ENCODE measurements at places on chromosomes 13 and 19.

GRCh38 chr19:16095071-16095571, 16.6 kb upstream of the RAB8A start:
- H3K4me3 ChIP-seq = no peak overlapping the region
- H3K27ac ChIP-seq = peak overlapping the region; percentile 84
- peaks cover 19% of the 10 kb centered on the region for H3K4me1 ChIP-seq
- no peak for DNase-seq
- no peaks in the 10 kb centered on the region for H3K27me3 ChIP-seq

GRCh38 chr19:53982611-53983010, 8.8 kb upstream of the CACNG6 start:
- H3K4me3 ChIP-seq = no peak overlapping the region
- peaks cover 8% of the 10 kb centered on the region for H3K4me1 ChIP-seq
- H3K27ac ChIP-seq = no peak overlapping the region
- DNase-seq = peak; percentile 67
- H3K36me3 ChIP-seq = no peaks in the 10 kb centered on the region

DNA sequence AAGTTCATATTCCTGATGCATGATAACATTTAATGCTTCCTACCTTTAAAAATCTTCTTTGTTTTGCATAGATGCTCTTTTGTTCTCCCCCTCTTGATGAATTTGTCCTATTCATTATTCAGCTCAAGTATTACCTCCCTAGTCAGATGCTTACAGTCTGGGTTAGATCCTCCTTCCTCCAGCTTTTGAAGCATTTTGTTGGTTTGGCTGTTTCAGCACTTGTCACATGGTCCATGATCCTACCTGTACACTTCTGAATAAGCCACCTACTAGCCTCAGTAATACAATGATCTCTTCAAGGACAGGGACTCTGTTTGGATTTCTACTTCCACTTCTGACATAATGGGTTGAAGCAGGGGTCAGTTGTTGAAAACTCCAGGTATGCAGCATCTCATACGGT, 37.4 kb downstream of the N4BP2L1 start:
- no peak overlapping the region for H3K4me3 ChIP-seq
- H3K27ac ChIP-seq = no peak overlapping the region
- H3K36me3 ChIP-seq = no peaks in the 10 kb centered on the region
- H3K4me1 ChIP-seq = no peaks in the 10 kb centered on the region

DNA sequence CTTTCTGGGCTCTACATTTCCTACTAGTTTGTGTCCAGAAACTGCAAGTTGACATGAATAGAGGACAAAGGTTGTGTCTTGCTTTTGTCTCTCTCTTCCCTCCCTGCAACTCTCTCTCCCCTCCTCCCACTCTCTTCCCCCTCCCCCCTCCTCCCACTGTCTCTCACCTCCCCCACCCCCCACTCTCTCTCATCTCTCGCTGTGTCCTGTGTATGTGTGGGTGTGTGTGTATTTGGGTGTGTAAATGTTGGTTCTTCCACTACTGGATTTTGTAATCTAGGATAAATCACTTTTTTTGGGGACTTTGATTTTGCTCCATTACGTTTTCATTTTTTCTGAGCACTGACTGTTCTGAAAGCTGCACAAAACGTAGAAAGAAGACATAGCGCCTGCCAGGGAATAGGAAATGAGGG, 48.4 kb downstream of the AKAP11 start:
- DNase-seq = no peak
- no peaks in the 10 kb centered on the region for H3K27me3 ChIP-seq
- no peak overlapping the region for H3K4me3 ChIP-seq
- H3K4me1 ChIP-seq = peaks cover 9% of the 10 kb centered on the region
- H3K36me3 ChIP-seq = no peaks in the 10 kb centered on the region

DNA sequence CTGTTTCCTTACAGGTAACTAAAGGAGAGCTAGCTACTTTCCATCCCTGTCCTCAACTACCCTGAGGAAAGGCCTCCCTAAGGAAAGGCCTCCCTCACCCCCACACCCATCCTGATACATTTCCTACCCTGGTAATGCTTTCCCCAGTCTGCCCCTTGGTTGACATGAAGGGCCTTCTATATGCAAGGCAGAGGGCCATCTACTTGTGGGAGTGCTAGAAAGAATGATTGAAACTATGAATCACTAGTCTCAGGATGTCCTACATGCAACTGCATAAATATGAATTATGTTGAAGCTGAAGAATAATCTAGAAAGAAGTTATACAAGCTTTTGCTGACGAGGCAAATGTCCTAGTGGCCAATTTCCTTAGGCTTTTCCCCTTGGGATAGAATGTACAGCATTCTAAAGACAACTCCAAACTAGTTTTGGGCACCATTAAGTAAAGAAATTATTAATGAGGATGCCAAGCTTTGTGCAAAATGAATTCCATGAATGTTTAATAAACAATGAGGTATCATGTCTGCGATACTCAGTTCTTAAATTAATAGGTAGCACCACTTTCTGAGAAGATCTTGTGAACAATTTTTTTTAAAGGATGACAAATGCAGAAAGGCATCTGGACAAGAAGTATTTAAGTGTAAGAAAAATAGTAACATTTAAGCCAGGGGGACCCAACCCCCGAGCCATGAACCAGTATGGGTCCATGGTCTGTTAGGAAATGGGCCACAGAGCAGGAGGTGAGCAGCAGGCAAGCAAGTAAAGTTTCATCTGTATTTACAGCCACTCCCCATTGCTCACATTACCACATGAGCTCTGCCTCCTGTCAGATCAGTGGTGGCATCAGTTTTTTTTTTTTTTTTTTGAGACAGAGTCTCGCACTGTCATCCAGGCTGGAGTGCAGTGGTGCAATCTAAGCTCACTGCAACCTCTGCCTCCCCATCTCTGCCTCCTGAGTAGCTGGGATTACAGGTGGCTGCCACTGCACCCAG, 223.0 kb downstream of the LHFPL6 start:
- no peaks in the 10 kb centered on the region for H3K36me3 ChIP-seq
- H3K4me1 ChIP-seq = no peaks in the 10 kb centered on the region
- no peak overlapping the region for H3K27ac ChIP-seq
- DNase-seq = no peak
- no peaks in the 10 kb centered on the region for H3K27me3 ChIP-seq

- no peak for DNase-seq
- H3K36me3 ChIP-seq = no peaks in the 10 kb centered on the region
- no peaks in the 10 kb centered on the region for H3K4me1 ChIP-seq
- no peaks in the 10 kb centered on the region for H3K27me3 ChIP-seq
- H3K27ac ChIP-seq = no peak overlapping the region
These were observed 140.9 kb upstream of the UBL3 start for GRCh38 chr13:29991343-29991742.

- no peaks in the 10 kb centered on the region for H3K4me1 ChIP-seq
- no peak overlapping the region for H3K4me3 ChIP-seq
- H3K27ac ChIP-seq = no peak overlapping the region
These were observed 226.4 kb downstream of the SUCLA2 start for GRCh38 chr13:47774671-47774994.

DNA sequence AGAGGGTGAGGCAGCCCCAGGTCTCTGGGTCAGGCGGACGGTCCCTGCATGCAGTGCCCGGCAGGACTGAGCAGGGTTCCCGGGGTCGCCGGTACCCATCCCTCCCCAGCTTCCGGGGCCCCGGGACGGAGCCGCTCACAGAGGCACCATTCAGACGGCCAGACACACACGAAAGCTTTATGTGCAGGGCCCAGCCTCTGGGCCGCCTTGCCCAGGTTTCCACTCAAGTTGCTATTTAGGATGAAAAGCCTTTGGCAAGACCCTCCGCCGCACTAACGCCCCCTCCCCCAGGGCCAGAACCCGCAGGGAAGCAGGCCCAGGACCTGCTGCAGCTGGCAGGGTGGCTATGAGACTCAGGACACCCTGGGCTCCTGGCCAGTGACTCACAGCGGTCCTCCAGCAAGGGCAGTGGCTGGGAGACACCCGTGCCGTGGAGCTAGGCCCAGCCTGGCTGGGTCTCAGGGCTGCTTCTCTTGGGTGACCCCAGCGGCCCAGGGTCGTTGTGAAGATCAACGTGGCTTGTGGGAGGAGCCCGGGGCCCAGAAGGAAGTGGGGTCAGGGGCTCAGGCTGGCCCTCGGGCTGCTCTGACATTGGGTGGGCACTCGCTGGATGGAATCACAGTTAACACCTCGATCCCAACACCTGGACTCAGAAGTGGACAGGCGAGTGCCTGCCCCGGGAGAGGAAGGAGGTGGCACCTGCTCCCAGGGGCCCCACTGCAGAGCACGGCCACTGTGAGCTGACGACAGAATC, 4.8 kb downstream of the C19orf25 start:
- H3K4me3 ChIP-seq = no peak overlapping the region
- H3K27me3 ChIP-seq = peaks cover 42% of the 10 kb centered on the region
- no peak for DNase-seq
- H3K27ac ChIP-seq = no peak overlapping the region
- H3K4me1 ChIP-seq = peaks cover 29% of the 10 kb centered on the region
- H3K36me3 ChIP-seq = no peaks in the 10 kb centered on the region

DNA sequence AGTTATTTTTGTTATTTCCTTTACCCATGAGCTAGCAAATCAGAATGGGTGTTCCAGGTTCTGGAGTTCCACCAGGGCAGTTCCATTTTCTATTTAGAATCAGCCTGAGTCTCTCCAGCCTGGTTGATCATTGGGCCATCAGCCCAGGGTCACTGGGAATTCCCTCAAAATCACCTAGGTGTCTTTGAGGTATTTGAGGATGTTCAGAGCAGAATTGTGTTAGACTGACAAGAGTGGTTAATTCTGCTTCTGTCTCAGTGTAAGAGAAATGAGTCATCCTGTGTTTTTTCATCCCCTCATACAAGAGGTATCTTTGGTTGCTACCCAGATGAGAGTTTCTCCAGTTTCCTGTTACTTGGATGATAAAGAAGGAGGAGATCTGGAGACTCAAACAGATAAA, 11.7 kb downstream of the ZNF66 start:
- no peak overlapping the region for H3K4me3 ChIP-seq
- H3K4me1 ChIP-seq = no peaks in the 10 kb centered on the region
- no peak for DNase-seq

- DNase-seq = no peak
- H3K27ac ChIP-seq = no peak overlapping the region
- H3K27me3 ChIP-seq = no peaks in the 10 kb centered on the region
- H3K4me3 ChIP-seq = no peak overlapping the region
These were observed 14.2 kb upstream of the ZFP30 start for GRCh38 chr19:37669450-37669914.

Measured in hepatocyte (in vitro differentiated cells).